Heart left ventricle (tissue), 16 donors: ENCODE measurements at places on chromosomes 1 and 21. TPM values are rescaled to one million over a fixed set of nuclear protein-coding genes. Genes with fewer than 3 reads are reported as not detected.

Gene EFNA1
- polyA plus RNA-seq = 31.6 TPM

Gene COQ8A
- polyA plus RNA-seq = 193 TPM

Gene TNFRSF14
- 22.5 TPM for polyA plus RNA-seq

Gene ADAMTS1
- 14.8 TPM for polyA plus RNA-seq

Gene PGLYRP3
- not detected for polyA plus RNA-seq

Gene GPR153
- 2.7 TPM for polyA plus RNA-seq

Gene SLC44A3
- polyA plus RNA-seq = 1.4 TPM

Gene KRTAP6-1
- polyA plus RNA-seq = not detected

Gene BCL2L15
- 0.01 TPM for polyA plus RNA-seq

Gene BRWD1
- polyA plus RNA-seq = 9.7 TPM

Gene KRTAP24-1
- not detected for polyA plus RNA-seq
